Left ventricle myocardium superior (tissue), 1 donor: ENCODE measurements at places on chromosomes 5 and 9. TPM values are rescaled to one million over a fixed set of nuclear protein-coding genes. Genes with fewer than 3 reads are reported as not detected.

DNA sequence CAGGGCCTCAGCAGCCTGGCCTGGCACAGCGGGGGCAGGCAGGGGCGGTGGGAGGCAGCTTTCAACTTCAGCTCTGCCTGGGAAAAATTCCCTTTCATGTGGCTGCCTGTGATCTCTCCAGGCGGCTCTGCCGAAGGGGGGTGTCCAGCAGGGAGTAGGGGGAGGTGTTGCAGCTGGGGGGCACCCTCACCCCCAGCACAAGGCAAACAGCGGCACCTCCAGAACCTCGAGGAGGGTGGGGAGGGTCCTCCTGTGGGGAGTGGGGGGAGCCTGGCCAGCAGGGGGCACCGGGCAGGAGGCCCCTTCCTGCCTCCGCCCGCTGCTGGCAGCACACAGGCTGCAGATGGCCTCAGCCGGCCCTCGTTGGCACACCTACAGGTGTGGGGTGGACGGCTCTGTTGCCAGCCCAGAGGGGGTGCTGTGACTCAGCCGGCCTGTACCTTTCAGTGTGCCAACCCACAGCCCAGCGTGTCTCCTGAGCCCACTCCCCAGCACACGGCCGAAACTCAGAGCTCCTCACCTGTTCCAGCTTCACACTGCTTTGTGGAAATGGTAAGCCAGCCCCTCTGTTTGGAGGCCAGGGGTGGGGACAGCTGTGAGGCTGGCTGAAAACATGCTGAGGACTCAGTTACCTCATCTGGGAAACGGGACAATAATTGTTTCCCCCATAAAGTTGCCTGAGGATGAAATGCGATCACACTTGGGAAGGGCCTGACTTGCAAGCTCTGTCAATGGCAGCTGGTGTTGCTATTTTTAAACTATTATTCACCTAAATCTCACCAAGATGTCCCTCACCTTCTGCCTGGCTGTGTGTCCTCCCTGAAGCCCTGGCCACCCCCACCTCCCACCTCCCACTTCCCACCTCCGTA, 37.0 kb downstream of the CXXC5 start:
- peak; percentile 75 for DNase-seq

GRCh38 chr5:26572480-26572879, 465.9 kb downstream of the CDH9 start:
- DNase-seq, result no peak

WDR38 gene
- not detected for total RNA-seq

- no peak for DNase-seq
Observed at GRCh38 chr9:129385211-129385934, 207.3 kb upstream of the IER5L start.

DNA sequence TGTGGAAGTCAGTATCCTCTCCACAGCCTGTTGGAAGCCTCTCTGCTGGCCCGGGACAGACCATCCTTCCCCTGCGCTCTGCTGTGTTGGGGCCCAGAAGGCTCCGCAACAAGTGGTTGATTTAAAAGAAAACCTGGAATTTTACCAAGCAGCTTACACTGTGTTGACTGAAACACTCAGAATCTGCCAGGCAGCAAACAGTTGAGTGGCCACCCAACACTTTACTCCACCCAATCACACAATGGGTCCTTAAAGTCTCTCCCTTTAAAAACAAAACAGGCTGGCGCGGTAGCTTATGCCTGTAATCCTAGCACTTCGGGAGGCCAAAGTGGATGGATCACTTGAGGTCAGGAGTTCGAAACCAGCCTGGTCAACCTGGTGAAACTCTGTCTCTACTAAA, 28.0 kb upstream of the DMRT3 start:
- DNase-seq, result no peak

IFNK gene
- not detected for total RNA-seq

GRCh38 chr5:170495825-170496661, 7.8 kb upstream of the KCNIP1 start:
- DNase-seq, result no peak

DIPK1B gene
- total RNA-seq, result 22.3 TPM

GRCh38 chr9:84710701-84711397, 41.3 kb downstream of the NTRK2 start:
- DNase-seq, result peak; percentile 40

GRCh38 chr5:176878906-176879662, 20.1 kb downstream of the HK3 start:
- no peak for DNase-seq

GRCh38 chr5:173823274-173823644, 64.9 kb upstream of the CPEB4 start:
- no peak for DNase-seq

SAXO1 gene
- total RNA-seq, result not detected

FOXD4L6 gene
- total RNA-seq, result not detected

MED27 gene
- 13.5 TPM for total RNA-seq

GRCh38 chr5:19880458-19880857, 107.5 kb downstream of the CDH18 start:
- DNase-seq, result no peak

CDKN2B-AS1 gene
- total RNA-seq, result 0.17 TPM

GRCh38 chr9:81529556-81530193, 159.7 kb downstream of the TLE1 start:
- DNase-seq, result no peak

SPINK4 gene
- not detected for total RNA-seq

PRKAA1 gene
- 35.9 TPM for total RNA-seq

PCDHB10 gene
- 0.64 TPM for total RNA-seq

DNA sequence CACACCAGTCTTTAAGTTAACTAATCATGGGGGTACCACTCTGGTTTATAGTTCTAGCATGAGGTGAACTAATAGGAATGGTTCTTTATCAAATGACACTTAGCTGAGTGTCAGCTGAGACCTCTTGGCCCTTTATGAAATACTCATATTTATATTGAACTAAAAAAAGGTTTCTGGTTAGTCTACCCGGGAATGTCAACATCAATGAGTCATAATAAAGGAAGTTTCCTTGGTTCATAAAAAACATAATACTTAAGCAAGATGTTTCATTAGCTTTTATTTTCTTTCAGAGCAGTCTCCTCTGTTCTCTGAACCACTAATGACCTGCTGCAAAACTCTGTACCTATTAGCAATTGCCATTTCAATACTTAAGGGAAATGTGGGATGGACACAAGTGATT, 13.7 kb downstream of the DAB2 start:
- DNase-seq, result no peak

AGXT2 gene
- not detected for total RNA-seq

SPACA9 gene
- total RNA-seq, result 4.4 TPM

INSL4 gene
- total RNA-seq, result not detected

DNA sequence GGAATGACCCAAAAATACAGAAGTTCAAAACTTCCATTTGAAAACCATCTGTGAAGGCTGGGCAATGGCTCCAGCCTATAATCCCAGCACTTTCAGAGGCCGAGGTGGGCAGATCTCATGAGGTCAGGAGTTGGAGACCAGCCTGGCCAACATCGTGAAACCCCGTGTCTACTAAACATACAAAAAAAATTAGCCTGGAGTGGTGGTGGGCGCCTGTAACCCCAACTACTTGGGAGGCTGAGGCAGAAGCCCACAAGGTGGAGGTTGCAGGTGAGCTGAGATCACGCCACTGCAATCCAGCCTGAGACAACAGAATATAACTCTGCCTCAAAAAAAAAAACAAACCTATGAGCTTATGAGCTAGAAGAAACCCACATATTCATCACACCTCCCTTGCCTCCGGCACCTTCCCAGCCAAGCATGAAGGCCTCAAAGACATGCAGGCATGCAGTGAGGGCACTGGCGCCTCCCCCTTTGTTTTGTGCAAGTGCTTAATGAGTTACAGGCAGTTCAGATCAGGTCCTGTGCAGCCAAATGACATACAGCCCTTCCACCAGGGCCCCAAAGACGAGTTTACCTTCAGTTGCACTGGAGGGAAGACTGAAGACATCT, 9.9 kb downstream of the HNRNPH1 start:
- no peak for DNase-seq

GRCh38 chr9:132857616-132858342, 20.3 kb downstream of the AK8 start:
- peak; percentile 53 for DNase-seq

- no peak for DNase-seq
Observed at GRCh38 chr5:135953850-135954249, 933 bp downstream of the LECT2 start.

TAF11L5 gene
- not detected for total RNA-seq

GRCh38 chr9:13140843-13141592, 138.5 kb downstream of the MPDZ start:
- no peak for DNase-seq

WNT8A gene
- not detected for total RNA-seq

DNA sequence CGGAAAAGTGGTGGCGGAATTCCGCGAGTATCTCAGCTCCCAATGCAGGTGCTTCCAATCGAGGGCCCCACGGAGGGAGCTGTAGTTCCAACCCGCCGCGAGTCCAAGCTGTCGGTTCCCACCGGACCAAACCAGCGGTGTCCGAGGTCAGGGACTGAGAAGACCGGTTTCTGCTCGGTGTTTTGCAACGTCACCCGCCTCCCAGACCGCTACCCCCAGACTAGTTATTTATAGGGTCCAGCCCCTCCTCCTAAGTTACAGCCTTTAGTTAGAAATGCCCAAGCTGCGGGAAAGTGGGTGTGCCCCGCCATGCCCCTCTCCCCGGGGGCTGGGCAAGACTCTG, 677 bp upstream of the MYORG start:
- peak; percentile 45 for DNase-seq

GRCh38 chr9:122464633-122465567, 12.8 kb downstream of the OR1J1 start:
- DNase-seq, result peak; percentile 47

DNA sequence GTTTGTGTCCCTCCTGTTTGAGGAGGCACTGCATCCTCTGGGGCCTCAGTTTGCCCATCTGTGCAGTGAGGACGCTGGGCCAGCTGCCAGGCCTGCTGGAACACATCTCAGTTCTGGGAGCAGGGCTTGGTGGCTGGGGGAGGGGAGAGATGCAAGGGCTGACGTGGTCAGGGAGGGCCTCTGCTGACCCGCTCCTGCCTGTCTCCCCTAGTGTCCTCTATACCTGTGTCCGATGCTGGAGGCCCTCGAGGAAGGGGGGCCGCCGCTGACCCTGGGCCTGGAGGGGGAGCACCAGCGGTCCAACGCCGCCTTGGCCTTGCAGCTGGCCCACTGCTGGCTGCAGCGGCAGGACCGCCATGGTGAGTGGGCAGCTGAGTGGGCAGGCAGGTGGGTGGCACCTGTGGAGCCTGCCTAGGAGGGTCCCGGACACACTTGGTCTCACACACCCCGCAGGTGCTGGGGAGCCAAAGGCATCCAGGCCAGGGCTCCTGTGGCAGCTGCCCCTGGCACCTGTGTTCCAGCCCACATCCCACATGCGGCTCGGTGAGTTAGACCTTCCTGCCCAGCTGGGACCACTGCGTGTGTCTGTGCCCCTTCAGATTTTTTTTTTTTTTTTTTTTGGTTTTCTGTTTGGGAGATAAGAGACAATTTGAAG, 5.8 kb downstream of the FPGS start:
- no peak for DNase-seq

GRCh38 chr9:8160787-8161186, 361.2 kb upstream of the DMAC1 start:
- no peak for DNase-seq

GRCh38 chr5:15521381-15522186, 21.6 kb downstream of the FBXL7 start:
- no peak for DNase-seq

GRCh38 chr5:15500325-15501001, 483 bp downstream of the FBXL7 start:
- peak; percentile 77 for DNase-seq

DNA sequence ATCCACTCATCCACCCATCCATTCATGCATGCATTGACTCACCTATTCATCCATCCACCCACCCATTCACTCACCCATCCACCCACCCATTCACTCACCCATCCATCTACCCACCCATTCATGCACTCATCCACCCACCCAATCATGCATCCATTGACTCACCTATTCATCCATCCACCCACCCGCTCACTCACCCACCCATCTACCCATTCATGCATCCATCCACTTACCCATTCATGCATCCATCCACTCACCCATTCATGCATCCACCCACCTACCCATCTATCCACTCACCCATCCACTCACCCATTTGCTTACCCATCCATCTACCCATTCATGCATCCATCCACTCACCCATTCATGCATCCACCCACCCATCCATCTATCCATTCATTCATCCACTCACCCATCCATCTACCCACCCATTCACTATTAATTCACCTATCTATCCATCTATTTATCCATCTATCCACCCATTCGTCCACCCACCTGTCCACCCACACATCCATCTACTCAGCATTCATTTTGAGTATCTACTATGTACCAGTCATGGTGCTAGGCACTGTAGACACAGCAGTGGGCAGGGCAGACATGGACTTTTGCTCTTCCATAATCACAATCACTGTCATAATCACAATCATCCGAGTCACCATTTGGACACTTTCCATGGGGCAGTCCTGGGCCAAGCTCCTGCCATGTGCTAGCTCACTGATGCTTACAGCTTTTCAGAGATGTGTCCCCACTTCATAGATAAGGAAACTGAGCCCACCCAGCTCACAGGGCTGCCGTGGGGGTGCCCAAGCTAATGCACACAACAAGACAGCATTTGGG, 34.4 kb downstream of the HMCN2 start:
- DNase-seq, result peak; percentile 18

- no peak for DNase-seq
Observed at GRCh38 chr5:140965905-140966292, 377 bp upstream of the PCDHAC2 start.

GRCh38 chr5:166724284-166724683, 1567.2 kb upstream of the WWC1 start:
- DNase-seq, result no peak

GMCL2 gene
- total RNA-seq, result not detected

GRCh38 chr5:160496784-160497183, 75.1 kb downstream of the PTTG1 start:
- no peak for DNase-seq

- no peak for DNase-seq
Observed at GRCh38 chr5:15007646-15008045, 136.1 kb upstream of the ANKH start.

DNA sequence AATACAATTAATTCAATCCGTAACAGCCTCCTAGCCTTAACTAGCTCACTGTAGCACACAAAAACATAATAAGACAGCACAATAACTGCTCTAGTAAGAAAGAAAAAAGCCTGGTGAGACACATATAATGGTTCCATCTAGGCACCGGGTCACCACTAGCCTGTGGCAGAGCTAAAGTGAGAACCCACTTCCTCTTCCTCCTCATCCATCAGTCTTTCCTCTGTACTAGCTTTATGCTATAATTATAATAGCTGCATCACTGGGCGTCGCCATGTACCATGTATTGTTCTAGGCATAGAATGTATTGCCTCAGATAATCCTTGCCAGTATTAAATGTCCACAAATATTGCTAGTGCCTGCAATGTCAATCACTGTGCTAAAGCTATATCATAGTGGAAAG, 23.1 kb downstream of the ADRB2 start:
- no peak for DNase-seq

DNA sequence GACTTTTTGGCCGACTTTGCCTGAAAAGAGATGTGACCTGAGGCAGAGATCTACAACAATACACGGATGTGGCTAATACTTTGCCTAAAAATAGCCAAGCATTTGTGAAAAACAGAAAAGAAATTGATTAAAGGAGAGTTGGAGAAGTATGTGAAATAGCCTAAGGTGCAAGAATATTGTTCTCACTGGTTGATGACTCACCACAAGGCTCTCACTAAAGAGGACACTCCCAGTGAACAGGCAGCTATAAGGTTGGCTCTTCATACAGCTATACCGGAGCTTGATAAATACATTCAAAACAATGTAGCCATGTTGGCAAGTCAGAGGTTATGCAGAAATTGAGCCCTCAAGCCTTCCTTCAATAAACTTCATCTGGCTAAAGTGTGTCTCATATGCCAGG, 317.2 kb upstream of the GRAMD2B start:
- DNase-seq, result no peak

GRCh38 chr5:145981589-145982571, 45.5 kb downstream of the SH3RF2 start:
- DNase-seq, result no peak
